Bronchial epithelial cell (primary cell): ENCODE measurements at places on chromosomes 16 and 17. TPM values are rescaled to one million over a fixed set of nuclear protein-coding genes. Genes with fewer than 3 reads are reported as not detected.

The HBA1 gene
- total RNA-seq = not detected in 2 replicates

The ADGRG3 gene
- total RNA-seq = 0.13 TPM in 1 of 2 replicates, not detected in the other

The XYLT1 gene
- under 0.01 and 1.2 TPM in 2 replicates for total RNA-seq

The CDT1 gene
- 0.26 TPM in 2 replicates for total RNA-seq

- DNase-seq = peak; percentile 44
Observed at GRCh38 chr17:65058146-65058545, 1.6 kb upstream of the GNA13 start.

DNA sequence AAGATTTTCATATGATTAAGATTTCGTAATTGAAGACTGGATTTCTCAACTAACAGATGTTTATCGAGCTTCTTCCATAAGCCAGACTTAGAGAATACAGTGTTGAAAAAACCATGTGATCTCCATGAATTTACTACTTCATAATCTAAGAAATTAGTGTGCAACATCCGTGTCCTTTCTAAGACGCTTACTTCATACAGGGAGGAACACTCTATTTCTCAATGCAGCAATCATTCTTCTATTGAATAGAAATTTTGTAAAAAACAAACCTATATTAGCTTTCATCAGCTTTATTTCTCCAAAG is 946.3 kb downstream of the KCNJ2 start:
- no peak for DNase-seq

DNA sequence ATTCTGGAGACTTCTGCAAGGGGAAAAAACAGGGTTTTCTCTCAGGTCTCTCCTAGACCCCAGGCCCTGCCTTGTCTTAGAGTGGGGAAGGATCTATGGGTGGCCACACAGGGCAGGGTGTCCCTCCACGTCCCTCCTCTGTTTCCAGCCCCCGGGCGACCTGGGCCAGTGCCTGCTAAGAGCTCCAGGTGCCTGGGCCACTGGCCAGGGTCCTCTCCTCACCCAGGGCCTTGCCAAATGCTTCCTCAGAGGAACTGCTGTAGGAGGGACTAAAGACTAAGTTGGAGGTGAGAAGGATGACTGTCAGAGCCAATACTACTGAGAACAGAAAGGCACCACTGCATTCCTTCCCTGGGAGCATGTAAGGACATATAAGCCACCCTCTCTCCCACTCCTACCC is 11.4 kb downstream of the NOS2 start:
- no peak for DNase-seq

DNA sequence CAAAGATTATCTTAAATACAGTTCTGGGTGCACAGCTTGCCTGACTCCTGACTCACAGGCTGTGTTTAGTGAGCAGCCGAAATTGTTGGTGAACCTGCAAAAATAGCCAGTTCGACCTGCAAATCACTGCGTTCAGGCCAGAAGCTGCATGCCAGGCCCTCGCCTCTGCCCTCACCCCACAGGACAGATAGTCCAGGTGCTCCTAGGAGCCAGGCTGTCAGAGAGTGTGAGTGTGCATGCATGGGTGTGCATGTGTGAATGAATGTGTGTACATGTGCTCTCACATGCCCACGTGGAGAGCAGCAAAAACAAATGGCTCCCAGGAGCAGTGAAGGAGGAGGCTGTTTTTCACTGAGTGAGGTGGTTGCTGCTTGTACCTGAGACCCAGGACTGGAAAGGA is 131.8 kb downstream of the ABCC12 start:
- DNase-seq = no peak

GRCh38 chr16:17921357-17921978 is 415.1 kb downstream of the NPIPA8 start:
- DNase-seq = peak; percentile 10
